ENCODE measurements at places on chromosomes 3 and 15. TPM values are rescaled to one million over a fixed set of nuclear protein-coding genes. Genes with fewer than 3 reads are reported as not detected.

DNA sequence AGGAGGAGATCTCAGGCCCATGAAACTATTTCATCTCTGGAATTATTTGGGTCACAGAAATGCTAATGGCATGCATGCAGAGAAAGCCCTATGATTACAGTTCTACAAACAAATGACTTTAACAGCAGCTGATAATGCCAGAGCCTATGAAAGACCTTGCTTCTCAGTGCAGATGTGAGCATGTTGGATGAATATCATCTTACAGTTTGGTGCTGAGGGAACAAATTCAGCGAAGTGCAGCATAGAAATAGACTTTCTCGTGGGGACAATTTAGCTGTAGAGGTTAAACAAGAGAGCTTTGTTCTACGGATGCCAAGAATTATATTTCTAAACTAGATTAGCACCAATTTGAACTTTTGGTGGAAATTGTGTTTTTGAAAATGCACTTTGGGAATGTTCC, 27.7 kb downstream of the PTX3 start:
- DNase-seq = no peak

The TRIM59 gene
- 120 TPM for total RNA-seq

DNA sequence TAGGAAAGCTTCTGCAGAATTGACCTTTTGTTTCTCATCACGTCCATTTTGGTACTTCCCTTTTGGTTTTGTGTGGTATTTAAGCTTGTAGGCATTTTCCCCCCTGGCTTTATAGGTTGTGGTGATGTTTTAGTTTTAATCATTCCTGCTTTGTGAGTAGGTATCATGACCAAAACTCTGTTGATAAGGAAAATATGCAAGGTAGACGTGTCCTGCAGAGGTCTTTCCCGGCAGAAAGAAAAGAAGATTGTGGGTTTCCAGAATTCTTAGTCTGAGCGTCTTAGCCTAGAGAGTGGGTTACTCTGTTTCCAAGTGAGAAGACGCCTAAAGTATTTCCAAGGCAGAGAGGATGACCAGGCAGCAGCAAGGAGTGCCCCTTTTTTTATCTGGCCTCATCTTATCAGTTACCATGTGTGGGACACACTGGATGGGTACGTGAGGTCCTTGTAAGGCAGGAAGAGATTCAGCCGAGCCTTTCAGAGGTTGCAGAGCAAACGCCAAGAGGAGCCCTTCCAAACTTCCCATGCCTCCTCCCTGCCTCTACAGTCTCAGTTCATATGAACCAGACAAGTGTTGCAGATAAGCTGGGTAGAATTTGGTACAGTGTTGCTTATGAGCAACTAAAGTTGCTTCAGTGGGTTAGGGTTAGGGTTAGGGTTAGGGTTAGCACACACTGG, 58.8 kb downstream of the ARNT2 start:
- DNase-seq = no peak

DNA sequence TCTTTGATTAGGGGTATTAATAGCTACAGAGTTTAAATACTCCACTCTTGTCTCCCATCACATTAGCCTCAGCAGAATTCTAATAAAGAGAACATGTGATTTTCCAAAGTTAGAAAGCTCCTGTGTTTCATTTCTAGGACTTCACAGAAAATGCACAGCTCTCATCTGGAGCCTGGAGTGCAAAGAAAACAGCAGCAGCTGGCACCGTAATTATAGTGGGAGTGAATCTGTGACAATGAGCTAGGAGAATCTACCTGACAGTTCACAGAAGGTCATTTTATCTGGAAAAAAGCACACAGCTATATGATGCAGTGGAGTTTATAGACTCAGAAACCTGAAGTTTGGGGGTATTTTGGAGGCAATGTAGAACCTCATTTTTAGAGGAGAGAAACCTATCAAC, 5.4 kb upstream of the TRIM59 start:
- no peak for DNase-seq

- DNase-seq = no peak
Measured at GRCh38 chr15:79978260-79978654, 7.3 kb upstream of the BCL2A1 start.

- no peak for DNase-seq
Measured at GRCh38 chr3:141151439-141151838, 80.2 kb upstream of the PXYLP1 start.

The OCA2 gene
- 1.0 TPM for total RNA-seq

The FOXB1 gene
- 9.6 TPM for total RNA-seq

DNA sequence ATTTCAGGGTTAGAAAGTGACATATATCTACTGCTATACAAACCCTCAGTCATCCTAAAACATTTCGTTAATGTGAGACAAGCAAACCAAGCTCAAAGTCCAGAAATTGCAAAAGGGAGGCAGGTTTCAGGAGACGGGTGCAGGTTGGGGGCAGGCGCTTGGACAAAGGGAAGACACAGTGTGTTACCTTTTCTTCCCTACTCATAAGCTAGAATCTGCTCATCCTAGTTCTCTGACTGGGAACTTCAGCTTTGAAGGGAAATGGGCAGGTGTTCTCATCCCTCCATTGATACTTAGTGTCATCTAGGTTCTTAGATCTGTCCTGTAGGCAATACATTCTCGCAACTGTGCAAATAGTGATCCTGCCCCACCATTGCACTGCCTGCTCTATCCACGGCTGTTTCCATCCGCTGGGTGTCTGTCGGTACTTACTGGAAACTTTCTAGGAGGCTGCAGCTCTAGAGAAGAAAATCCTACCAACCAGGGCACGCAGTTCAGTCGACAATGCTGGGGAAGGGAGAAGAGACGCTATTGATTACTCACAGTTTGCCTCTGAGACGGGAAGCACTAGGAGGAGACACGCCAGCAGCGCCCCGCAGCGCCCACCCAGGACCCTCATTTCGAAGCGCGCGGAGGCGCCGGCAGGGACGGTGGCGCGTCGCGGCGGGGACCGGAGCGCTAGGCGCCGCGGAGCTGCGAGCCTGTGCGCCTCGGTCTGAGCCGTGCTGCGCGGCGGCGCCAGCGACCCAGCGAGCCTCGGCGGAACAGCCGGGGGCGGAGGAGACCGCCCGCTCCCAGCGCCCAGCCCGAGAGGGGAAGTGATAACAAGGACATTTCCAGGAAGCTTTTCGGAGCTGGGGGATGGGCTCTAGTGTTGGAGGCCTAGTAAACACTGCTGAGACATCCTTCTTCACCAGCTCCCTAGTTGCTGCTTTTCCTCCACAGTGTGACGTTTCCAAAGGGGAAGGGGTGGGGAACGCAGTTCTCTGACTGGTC, at the start of gene PROS1:
PROS1 (minus strand) TSS at position 766 of the 996 bp plus-strand sequence; CDS start at position 619, 147 bp downstream.
- peak; percentile 81 for DNase-seq

DNA sequence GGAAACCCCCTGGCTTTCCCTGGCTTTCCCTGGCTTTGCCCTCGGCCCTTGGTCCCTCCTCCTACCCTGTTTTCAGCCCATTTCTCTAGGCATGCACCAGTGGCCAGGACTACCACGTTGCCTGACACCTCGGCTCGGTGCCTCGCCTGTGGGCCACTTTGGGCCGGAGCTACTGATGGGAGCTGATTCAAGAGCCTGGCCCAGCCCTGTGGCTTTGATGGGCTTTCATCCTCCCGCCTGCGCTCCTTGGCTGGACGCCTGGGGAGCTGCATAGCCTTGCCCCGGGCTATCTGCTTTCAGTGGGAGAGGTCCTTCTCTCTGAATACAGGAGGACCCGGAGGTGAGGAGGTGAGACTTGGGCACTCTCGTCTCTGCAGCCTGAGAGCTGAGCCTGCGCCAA, 192.7 kb upstream of the HES1 start:
- peak; percentile 53 for DNase-seq

GRCh38 chr3:45690336-45691035, 1.3 kb downstream of the SACM1L start:
- DNase-seq = peak; percentile 40

- DNase-seq = no peak
Measured at GRCh38 chr15:50277370-50277769, 11.8 kb upstream of the HDC start.

DNA sequence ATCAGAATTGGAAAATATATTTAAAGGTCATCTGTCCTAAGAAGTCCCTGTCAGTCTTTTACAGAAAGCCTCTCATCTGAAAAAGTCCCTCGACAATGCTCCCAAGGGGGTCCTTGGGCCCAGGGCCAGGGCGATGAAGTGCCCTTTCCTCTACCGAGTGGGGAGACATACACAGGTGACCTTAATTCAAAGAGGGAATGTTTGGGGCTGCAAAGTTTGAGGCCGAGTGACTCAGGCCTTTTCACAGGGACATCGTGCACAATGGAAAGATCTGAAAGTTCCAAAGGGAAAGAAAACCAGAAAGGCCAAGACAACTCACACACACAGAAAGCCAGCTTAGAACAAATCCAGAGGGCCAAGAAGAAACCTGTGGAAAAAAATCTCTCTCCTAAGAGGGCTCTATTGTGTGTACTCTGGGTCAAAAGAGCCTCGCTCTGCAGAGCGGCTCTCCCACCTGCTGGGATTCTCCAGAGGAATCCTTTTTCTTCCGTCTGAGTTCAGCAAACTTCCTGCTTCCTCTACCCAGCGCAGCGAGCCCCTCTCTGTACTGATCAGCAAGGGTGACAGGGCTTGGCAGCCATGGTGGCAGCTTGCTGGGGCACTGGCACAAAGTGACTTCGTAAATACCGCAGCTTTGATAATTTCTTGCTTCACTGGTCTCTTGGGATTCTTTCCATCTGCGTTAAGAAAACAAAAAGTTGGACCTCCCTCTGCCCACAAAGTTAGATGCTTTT, 259.1 kb downstream of the OPA1 start:
- peak; percentile 82 for DNase-seq

GRCh38 chr3:134600206-134600605, 50.6 kb downstream of the KY start:
- peak; percentile 25 for DNase-seq

GRCh38 chr3:188947401-188948280, 224.1 kb upstream of the TPRG1 start:
- peak; percentile 96 for DNase-seq

DNA sequence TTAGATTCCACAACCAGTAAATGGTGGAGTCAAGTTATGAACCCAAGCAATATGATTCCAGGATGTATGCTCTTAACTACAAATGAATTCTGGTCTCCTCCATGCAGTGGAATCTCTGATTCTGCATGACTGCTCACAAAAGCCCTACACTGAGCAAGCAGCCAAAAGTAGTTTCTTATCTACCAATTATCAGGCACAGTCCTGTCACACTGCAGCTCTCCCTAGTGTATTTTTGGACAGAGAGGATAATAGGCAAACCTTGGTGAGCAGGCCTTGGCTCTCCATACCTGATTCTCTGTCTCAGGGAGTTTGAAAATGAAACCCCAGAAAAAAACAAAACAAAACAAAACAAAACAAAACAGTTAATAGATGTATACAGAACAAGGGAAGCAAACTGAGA, 3.5 kb upstream of the SSR3 start:
- no peak for DNase-seq

- DNase-seq = peak; percentile 19
Measured at GRCh38 chr3:4656626-4657328, 163.6 kb downstream of the ITPR1 start.

- no peak for DNase-seq
Measured at GRCh38 chr15:78024883-78025282, 52.6 kb downstream of the TBC1D2B start.

GRCh38 chr3:16249336-16249735, 15.4 kb downstream of the DPH3 start:
- peak; percentile 75 for DNase-seq

Data from neural progenitor cell (in vitro differentiated cells).